ENCODE measurements at places on chromosomes 16 and 17.

- no peak for ATAC-seq
Observed at GRCh38 chr16:85220964-85221731, 108.9 kb upstream of the CIBAR2 start.

DNA sequence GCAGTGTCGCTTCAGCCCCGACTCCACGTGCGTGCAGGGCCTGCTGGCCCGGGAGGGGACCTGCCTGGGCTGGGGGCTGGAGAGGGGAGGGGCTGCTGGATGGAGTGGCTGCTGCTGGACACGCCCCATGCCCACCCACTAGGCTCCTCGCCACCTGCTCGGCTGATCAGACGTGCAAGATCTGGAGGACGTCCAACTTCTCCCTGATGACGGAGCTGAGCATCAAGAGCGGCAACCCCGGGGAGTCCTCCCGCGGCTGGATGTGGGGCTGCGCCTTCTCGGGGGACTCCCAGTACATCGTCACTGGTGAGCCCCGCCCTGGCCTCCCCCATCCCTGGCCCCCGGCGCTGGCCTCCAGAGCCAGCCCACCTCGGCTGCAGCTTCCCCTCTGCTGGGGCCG is 2.4 kb downstream of the BRICD5 start:
- no peak for ATAC-seq

GRCh38 chr16:48619547-48619946 is 9.6 kb upstream of the N4BP1 start:
- no peak for ATAC-seq

DNA sequence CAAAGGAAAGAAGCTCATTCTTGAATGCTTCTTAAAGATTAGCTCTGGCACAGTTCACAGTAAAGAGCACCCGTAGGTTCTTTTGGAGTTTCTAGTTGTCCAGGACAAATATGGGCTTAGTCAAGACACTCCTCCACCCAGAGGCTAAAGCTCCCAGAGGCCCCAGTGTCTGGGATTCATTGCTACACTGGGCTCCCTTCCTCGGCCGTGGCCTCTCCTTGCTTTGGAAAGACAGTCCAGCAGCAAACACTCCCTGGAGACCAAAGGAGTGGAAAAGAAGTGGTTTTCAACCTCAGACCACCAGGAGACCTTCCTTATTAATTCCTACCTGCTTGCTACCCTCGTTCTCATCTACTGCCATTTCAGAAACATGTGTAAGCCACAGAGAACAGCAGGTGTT is 17.1 kb downstream of the PHB1 start:
- no peak for ATAC-seq

DNA sequence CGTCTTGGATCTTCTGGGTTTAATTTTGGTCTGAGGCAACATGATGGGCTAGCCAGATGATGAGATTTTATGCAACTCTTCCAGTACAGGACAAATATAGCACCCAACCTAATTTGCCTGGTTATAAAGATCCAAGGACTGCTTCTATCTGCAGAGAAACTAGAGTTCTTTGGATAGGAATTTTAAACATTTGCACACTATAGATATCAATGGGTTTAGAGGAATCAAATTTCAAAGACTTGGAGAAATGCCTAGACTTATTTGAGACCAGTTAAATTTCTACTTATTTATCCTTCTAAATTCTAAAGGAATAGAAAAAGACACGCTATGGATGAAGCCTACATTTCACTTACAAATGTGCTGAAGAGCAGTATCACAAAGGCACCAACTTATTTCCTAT is 12.6 kb downstream of the PMFBP1 start:
- no peak for ATAC-seq

GRCh38 chr17:28317966-28318758 is 838 bp upstream of the TMEM97 start:
- peak; percentile 13 for ATAC-seq

GRCh38 chr16:66918803-66919568 is at the start of gene CDH16:
Gene CDH16 (minus strand): TSS chr16:66918885. CDS start chr16:66918065, 820 bp downstream.
- ATAC-seq = no peak

DNA sequence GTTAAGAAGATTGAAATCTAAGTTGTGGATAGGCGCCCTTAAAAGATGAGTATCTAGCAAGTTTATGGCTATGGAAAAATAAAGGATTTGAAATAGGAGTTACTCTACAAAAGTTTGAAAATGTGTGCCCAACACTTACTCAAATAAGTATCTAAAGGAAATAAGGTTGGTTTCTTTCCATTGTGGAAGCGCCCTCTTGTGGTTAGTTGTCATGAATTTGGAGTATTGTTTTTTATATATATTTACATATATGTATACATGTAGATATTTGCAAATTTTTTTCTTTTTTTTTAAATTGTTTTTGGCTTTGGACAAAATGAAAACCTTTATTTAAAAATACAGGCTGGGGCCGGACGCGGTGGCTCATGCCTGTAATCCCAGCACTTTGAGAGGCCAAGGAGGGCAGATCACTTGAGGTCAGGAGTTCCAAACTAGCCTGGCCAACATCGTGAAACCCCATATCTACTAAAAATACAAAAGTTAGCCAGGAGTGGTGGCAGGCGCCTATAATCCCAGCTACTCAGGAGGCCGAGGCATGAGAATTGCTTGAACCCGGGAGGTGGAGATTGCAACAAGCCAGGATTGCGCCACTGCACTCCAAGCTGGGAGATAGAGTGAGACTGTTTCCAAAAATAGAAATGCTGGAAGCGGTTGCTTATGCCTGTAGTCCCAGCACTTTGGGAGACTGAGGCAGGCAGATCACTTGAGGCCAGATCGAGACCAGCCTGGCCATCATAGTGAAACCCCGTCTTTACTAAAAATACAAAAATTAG is 24.0 kb upstream of the VPS4A start:
- no peak for ATAC-seq

DNA sequence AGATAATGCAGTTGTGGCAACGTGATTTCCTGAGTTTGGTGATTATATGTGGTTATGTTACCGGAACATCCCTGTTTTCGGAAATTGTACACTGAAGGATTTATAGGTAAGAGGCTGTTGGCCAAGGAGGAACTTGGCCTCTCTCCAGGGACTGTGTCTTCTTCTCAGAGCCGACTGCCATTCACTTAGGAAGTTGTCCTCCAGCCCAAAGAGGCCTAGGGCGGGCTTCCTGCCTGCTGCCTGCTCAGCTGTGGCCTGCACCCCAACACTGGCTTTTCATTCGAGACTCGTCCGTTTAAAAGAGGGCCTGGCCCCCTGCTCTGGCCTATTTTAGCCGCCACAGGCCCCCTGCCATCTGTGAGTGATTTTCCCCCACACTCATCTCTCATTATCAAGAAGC is 64.3 kb downstream of the ZDHHC7 start:
- no peak for ATAC-seq

- no peak for ATAC-seq
Observed at GRCh38 chr17:44904001-44904984, 5.0 kb upstream of the EFTUD2 start.

DNA sequence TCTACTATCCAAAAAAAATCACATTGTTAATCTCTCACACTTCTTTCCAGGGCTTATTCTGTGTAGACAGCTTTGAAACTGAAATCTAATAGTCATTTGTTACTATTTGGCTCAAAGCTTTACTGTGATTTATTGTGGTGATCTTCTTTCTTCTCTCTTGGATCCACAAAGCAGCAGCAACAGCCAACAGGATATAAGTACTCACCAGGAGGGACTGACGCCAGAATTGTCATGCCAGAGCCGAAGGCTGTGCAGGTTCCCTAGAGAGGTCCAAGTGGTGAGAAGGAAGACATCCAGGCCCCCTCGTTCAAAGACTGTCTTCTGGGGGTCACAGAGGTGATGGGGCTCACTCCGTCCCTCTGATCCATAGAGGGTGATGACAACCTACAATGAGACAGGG is 33.3 kb downstream of the PKD1L3 start:
- no peak for ATAC-seq

DNA sequence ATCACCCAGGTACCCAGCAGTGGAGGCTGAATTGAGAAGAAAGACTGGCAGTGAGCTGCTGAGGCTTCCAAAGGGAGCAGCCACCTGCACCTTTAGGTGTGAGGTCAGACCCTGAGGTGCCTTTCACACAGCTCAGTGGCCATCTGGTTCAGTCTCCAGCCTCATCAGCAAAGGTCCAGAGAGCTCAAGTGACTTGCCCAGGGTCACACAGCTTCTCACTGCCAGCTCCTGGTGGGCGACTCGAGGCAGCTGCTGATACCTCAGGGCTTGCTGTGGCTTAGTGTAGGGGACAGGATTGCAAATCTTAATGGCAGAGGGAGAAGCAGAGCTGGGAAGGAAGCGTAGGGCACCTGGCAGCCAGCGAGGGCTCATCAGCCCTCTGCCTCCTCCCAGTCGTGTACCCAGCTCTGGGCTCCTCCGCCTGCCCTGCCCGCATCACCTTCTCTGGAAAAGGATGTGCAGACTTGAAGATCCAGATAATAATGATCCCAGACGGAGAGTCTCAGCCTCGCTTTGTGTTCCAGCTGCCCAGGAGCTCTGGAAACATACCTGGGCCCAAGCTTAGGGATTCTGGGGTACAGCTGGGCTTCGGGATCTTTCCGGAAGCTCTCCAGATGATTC is 165.3 kb upstream of the GSE1 start:
- no peak for ATAC-seq

DNA sequence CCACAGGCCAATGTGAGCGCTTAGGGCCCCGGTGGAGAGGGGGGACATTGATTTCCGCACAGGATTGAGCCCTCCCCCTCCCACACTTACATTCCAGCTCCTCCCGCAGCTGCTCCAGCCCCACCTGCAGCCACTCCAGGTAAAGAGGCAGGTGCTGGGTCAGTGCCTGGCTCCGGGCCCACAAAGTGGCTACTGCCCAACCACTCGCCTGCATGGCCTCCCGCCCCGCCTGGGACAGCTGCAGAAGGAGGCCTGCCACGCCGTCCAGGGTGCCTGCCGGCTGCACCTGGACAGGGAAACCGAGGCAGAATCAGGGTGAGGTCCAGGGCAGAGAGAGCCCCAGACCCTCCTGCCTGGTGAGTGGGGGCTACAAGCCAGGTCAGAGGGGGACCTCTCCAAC is 46.3 kb downstream of the RMI2 start:
- ATAC-seq = no peak

- no peak for ATAC-seq
Observed at GRCh38 chr16:29925105-29925756, 795 bp downstream of the KCTD13 start.

GRCh38 chr16:85374571-85374872 is 238.6 kb upstream of the GSE1 start:
- no peak for ATAC-seq

DNA sequence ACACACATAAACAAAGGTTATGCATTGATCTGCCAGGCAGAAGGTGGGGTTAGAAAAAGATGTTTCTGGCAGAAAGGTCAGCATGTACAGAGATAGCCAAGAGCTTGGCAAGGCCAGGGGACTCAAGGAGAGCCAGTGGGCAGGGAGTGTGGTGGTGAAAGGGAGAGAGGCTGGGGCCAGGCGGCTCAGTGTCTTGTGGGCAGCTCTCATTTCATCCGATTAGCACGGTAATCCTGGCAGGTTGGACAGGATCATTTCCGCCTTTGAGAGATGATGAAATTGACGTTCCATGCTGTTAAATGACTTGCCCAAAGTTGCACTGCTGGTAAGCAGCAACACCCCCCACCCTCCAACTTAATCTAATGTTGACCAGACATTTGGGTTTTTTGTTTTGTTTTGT is 3.6 kb downstream of the CHD9 start:
- ATAC-seq = no peak

GRCh38 chr17:57045868-57046704 is 39.0 kb upstream of the AKAP1 start:
- ATAC-seq = peak; percentile 68

GRCh38 chr17:49987290-49987585 is 7.8 kb downstream of the DLX3 start:
- no peak for ATAC-seq

GRCh38 chr16:31224092-31224955 is 7.4 kb upstream of the PYDC1 start:
- ATAC-seq = no peak

GRCh38 chr16:75627851-75628250 is 4.8 kb upstream of the ADAT1 start:
- no peak for ATAC-seq

- ATAC-seq = no peak
Observed at GRCh38 chr16:16120382-16121184, 102.7 kb downstream of the ABCC6 start.

DNA sequence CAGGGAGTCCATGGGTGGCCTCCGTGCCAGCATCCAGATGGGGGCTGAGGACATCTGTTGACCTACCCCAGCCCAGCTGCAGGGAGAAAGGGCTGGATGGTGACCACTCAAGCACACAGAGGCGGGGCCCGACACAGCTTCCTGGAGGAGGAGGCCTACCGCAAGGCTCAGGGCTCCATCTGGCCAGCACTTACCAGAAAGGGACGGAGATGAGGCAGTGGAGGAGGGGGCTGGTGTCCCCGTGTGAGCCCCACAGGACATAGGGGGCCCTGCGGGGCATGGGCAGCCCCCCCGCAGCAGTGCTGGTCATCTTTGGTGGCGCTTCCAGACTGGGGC is 147.5 kb upstream of the CIBAR2 start:
- no peak for ATAC-seq

DNA sequence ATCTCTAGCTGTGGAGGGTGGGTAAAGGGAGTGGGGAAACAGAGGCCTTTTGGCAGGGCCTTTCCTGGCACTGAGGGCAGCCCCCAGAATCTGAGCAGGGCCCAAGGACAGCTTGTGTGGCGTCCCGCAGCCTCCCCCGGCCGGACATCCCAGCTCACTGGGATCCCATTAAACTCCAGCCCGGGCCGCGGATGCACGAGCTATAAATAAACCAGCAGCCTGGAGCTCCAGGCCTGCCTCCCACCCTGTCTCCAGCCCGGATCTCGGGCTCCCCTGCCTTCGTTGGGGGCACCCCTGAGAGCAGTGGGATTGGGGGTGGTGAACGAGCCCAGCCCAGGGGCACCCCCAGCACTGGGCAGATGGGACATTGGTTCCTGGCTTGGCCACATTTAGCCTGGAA is 13.8 kb upstream of the AATK start:
- ATAC-seq = no peak

DNA sequence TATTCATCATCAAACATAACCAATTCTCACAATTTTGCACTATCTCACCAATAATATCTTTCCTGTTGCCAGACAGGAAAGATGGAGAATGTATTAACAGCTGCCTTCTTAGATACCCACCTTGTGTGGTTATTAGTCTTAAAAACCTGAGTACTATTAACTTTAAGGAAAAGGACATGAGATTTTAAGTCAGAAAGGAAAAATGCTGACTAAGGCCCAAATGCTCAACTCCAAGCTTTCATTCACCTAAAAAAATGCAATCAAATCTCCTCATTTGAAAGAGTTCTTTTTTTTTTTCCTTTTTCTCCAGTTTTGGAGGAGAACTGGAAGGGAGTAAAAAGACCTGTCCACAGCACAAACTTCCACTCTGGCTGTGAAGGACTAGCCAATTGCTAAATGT is 61.3 kb upstream of the PHOSPHO1 start:
- no peak for ATAC-seq

DNA sequence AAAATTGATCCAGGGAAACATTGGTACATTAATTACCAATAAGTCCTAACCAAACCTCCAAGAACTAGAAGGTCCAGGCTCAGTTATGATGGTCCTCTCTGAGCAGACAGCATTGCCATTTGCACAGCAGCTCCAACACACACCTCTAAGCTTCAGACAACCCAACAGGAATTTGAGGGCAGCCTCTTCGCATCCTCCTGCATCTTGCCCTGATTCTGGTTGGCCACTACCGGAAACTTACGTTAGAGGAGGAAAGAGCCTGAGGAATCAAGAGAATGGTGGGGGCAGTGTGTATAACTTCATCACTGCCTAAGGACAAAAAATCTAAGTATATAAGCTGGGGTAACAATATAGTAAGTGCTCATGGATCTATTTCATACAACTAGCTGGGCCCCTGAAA is 15.7 kb downstream of the FAM117A start:
- ATAC-seq = no peak
